ENCODE measurements at places on chromosomes 7 and 10.

DNA sequence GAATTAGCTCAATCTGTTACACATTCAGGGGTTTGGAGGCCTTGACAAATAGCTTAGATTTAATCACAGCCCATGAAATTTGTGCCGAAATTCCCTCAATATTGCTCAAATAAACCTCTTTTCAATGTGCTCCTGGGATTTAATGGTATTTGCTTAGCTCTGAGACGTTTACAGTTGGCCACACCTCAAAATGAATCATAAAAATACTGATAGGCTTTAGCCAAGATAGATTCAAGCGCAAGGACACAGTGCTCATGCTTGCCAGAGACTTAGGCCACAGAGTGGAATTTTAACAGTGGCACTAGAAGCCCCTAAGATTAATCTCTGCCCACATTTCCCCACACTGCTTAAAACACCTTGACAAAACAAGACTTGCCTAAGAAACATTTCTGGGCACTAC lies 2.3 kb upstream of the SEMA3C start:
- no peak for DNase-seq

GRCh38 chr7:29918850-29919249 lies 70.8 kb downstream of the SCRN1 start:
- no peak for DNase-seq

DNA sequence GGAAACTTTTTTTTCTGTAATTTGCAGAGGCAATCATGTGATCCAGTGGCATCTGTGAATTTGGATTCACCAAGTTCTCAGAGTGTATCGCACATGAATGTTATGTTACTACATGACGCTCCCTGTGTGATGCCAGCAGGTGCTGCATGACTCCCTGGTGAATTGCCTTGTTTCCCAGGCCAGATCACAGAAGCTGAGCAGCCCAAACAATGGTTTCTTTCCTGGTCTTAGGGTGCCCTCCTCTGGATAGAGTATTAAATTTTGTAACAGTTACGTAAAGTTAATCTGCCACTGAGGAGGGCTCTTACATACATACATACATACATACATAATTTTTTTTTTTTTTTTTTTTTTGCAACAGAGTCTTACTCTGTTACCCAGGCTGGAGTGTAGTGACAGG lies 3.6 kb downstream of the ZSCAN21 start:
- peak; percentile 21 for DNase-seq

GRCh38 chr7:113374955-113375354 lies 256.6 kb upstream of the SMIM30 start:
- no peak for DNase-seq

DNA sequence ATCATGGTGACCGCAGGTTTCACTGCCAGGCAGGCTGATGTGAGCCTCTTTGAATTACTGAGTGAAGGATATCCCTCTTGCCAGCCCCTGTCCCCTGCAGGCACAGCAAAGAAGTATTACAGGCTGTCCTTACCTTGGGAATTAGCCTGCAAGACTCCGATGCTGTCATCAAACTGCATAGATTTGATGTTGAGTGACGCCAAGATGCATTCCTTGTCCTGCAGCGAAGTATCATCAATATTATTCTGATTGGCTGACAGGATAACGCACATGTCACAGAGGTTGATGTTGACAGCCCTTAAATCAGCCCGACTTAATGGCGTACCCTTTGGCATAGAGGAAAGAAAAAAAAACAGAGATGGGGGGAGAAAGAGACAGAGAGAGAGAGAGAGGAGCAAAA lies 693.0 kb downstream of the KCNMA1 start:
- no peak for DNase-seq

- DNase-seq: no peak
These were observed 81.4 kb upstream of the EMX2 start for GRCh38 chr10:117460846-117461765.

- DNase-seq: peak; percentile 68
These were observed 97.9 kb upstream of the IKZF1 start for GRCh38 chr7:50206453-50207250.

DNA sequence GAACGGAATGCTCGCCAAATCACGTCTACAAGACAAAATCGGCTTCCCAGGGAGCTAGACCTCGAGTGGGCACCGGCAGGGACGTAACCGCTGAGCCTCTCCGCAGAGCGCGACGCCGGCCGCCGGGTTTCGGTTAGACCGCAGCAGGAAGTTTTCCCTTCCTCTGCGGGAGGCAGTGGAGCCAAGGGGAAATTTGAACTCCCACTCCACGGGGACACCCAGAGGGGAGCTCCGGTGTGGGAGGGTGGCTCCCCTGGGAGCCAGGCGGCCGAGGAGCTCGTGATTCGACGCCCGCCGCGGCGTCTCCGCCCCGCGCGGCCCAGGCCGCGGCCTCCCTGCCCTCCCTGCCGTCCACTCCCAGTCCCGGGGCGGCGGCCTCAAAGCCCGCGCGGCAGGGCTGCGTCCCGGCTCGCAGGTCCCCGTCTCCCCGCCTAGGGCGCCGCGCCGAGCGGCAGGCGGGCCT lies 426 bp downstream of the SYPL1 start:
- peak; percentile 49 for DNase-seq

- DNase-seq: no peak
These were observed 8.4 kb downstream of the OSBPL3 start for GRCh38 chr7:24971333-24972165.

GRCh38 chr7:31695859-31696614 lies 9.0 kb downstream of the PPP1R17 start:
- DNase-seq: no peak

DNA sequence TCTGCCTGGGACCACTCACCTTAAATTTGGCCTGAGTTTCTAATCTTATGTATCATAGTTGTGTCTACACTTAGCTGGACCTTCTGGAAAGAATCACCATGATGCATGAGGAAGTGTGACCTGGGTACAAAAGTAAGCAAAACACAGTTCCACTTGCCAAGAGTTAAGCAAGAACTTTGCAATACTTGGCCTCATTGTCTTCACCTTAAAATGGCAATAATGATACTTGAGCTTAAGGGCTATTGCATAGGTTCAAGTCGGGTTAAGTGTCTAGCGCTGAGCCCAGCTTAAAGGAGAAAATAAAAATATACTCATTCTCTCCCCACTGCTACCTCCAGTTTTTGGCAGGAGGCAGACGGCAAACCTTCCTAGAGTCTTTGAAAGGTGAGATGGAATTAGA lies 133.9 kb upstream of the BMPER start:
- no peak for DNase-seq

DNA sequence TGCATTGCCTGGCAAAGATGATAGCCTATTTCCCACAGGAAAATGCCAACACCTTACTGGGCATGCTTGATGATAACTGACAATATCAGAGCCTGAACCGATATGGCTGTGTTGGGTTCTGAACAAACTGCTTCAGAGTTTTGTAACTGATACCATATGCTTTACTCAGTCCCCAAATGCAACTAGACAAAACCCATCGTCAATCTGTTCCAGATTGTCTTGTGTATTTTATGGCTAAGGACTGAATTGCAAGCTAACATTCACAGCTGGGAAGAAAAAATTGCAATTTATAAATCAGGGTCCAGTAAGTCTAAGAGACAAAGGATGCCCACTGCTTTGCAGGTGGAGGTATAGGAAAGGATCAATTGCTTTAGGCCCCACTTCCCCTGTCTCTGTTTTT lies 116.8 kb upstream of the WNT16 start:
- DNase-seq: no peak

GRCh38 chr7:35613150-35613549 lies 81.8 kb downstream of the HERPUD2 start:
- no peak for DNase-seq

DNA sequence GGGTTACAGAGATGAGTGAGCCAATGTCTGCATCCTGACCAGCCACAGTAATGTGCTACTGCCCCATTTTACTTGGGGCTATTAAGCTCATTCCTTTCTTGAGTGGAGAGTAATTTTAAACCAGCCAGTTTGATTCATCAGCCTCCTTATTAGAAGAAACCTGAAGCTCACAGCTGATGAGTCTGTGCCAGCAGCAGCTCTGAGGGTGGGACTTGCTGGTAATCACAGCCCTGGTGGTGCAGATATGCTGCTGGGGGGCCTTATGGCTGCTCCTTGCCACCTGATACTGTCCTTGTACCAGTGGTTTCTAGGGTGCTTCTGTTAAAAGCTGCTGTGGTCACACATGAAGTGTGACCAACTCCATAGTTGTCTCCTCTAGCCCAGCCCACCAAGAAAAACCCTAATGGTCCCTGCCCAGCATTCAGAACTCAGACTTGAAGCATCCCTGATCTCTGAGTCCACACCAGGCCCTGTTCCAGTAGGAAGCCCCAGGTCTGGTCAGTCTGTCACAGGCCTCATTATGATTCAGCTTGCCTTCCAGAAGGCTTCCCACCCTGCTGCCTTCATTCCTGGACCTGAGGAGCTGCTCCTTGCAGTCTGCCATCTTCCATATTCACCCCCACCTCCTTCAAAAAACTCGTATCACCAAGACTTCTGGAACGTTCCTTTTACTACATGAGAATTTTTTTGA lies 28.9 kb upstream of the RBM20 start:
- no peak for DNase-seq

GRCh38 chr10:121511943-121512342 lies 86.3 kb downstream of the FGFR2 start:
- no peak for DNase-seq

DNA sequence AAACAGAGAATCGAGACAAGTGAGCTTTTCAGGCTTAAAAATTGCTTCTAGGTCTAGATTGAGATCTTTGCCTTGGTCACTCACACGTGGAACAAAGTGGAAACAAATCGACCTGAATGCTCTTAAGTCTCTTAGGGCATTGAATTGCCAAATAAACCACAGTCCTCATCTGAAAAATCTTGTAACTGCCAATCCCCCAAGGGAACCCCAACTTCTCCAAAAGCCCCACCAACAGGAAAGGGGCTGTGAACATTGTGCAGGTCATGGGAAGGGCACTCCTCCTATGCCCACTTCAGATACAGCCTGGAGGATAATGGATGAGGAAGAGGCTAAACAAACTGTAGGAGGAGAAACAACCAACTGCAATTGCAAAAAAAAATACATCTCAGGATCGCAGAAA lies 91.3 kb downstream of the DGKI start:
- DNase-seq: no peak

GRCh38 chr7:45278763-45279398 lies 121.3 kb downstream of the RAMP3 start:
- DNase-seq: no peak

DNA sequence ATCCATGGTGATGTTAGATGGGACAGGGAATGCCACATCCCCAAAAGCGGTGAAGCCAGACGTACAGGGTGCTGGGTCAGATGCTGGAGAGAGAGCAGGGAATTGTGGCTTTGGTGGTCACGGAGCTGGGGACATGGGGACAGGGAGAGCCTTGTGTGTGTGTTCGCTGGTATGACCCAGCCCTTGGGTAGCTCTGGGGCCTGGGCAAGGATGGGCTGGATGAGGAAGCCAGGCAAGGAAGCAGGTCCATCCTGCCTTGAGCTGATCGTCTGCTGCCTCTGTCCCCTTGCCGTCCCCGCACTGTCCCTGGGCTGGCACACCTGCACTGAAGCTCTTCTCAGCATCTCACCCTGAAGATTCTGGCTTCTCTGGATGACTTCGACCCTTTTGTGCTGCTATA lies 15.4 kb upstream of the CLDN4 start:
- DNase-seq: no peak

DNA sequence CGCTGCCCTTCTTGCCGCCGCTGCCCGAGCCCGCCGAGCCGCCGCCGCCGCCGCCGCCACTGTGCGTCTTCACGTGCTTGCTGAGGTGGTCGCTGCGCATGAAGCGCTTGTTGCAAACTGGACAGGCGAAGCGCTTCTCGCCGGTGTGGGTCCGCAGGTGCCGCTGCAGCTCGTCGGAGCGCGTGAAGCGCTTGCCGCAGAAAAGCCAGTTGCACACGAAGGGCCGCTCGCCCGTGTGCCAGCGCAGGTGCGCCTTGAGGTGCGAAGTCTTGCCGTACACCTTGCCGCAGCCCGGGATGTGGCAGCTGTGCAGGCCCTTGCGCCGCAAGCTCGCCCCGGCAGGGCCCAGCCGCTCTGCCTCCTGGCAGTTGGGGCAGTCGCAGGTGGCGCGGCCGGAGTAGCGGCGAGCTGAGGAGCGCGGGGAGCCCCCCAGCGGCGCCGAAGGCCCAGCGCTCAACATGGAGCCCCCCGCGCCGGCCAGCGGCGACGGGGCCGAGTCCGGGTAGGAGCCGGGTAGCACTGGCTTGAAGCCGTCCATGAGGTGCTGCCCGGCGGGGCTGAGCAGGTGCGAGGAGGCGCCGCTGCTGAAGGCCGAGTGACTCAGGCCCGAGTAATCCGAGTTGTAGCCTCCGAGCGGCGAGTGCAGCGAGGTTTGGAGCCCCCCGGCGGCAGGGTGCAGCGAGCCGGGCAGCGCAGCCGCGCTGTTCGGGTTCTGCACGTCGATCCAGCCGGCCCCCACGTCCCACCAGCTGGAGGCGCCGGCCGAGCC lies 2.1 kb downstream of the SP8 start:
- no peak for DNase-seq

DNA sequence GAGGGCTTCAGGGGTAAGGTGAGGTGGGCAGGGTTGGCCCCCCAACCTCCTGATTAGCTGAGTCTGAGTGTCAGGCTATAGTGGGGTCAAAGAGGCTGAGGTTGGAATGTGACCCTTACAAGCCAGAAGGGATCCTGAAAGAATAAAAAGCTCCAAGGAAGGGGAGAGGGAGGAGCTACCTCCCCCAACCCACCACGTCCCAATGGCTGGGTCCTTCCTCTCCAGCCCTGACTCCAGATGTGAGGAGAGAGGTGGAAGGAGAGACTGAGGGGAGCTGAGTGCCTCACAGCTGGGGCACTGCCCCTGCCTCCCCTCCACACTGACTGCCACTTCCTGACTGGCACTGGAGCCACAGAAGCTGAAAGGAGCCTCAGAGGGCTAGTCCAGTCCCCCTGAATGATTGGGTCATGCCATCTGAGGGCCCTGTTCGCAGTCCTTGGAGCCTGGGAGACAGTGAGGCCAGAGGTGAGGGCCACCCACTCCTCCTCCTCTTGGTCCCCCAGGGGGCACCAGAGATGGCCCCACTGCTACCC lies 20.6 kb downstream of the IMPDH1 start:
- no peak for DNase-seq

GRCh38 chr10:17607603-17608332 lies 9.4 kb downstream of the HACD1 start:
- peak; percentile 28 for DNase-seq

GRCh38 chr10:69491611-69492010 lies 40.3 kb downstream of the TSPAN15 start:
- DNase-seq: no peak

Data from stimulated activated CD4-positive, alpha-beta T cell treated with anti-CD3 and anti-CD28 coated beads, Interleukin-4, amount 100 ng/mL, for 24 hours (primary cell).